ENCODE measurements at places on chromosomes 12 and 14.

DNA sequence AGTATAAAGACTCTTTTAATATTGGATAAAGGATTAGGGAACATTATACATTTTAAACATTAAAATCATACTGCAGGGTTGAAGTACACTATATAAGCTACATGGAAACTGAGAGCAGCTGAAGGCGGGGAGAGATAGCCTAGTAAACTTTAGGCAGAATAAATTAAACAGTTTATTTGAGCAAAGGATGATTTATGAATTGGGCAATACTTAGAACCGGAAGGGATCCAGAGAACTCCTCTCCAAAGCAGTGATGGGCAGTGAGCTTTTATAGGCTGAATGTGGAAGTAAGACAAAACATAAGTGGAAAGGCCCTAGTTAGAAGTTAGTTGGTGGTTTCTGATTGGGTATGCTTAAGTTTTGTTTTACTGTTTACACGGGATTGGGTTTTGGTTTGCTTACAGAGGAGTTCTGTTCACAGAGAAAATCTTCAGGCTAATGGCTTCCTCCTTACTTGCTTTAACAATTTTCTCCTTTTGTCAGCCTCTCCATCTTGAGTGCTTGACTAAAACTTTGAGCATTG lies 18.9 kb downstream of the LEMD3 start:
- no peak for DNase-seq

- DNase-seq: peak; percentile 81
Measured at GRCh38 chr14:76546426-76547221, 170.7 kb downstream of the ESRRB start.

GRCh38 chr14:80845856-80846255 lies 95.7 kb downstream of the CEP128 start:
- DNase-seq: no peak

DNA sequence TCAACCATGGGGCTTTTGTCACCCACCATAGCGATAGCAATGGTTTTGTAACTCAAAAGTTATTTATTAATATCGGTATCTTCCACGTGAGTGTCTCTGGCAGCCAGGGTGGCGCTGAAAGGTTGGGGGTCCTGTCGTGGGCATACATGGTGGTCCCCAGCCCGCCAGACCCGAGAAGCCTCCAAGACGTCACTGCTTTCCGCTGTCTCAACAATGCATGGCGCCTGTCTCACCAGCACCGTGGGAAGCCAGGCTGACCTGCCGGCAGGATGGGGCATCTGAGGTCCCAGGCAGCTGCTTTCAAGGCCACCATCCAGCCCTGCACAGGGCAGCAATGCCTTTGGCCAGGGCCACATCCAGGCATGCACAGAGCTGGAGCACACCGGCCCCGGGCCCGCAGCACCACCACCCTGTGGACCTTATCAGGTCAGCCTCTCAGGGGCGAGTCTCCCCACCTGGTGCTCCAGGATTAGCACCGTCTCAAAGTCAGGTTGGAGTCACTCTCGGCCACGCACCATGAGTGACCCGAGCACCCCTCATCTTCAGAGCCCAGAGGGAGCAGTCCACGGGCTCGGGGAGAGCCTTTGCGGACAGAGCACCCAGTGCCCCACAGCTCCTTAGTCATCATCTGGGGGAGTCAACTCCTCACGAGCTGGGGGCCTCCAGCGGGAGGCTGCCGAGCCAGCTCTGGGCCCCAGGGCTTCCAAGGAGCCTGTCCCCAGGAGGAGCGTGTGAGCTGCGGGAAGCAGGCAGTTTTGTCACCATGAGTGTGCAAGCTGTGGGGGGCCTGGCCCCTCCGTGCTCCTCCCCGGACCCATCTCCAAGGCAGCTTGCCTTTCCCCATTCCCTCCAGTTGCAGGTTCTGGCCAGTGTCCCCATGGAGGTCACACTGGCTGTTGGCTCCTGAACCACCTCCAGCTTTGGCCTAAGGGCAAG lies 14.6 kb upstream of the C14orf180 start:
- DNase-seq: no peak

- no peak for DNase-seq
Measured at GRCh38 chr12:105640761-105641160, 310.3 kb downstream of the C12orf75 start.

Measured in HEK293T (cell line).